ENCODE measurements at places on chromosomes 2 and 18.

DNA sequence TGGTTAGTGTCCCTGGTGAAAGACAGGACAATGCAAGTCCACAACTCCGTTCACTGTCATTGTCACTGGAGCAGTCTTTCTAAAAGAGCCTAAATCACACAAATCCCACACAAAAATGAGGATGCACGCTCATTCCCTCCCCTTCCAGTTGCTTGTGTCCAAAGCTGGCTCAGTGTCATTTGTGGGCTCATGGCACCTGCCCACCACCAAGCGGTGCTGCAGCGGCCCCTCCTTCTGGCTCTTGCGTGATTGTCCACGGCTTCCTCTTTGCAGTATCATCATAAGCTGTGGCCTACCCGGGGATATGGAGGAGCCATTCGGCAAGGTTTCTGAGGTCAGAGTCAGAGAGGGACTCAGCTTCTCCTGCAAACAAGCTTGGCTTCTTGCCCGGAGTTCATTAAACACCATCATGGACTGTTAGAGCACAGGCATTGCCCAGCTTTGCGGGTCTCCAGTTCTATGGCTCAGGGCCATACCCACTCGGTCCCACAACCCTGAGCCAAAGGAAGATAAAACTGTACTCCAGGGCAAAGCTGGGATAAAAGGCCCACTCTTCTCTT is 179.4 kb upstream of the AGAP1 start:
- peak; percentile 87 for DNase-seq

- DNase-seq, result no peak
Measured at GRCh38 chr2:49251766-49252165, 97.5 kb upstream of the FSHR start.

DNA sequence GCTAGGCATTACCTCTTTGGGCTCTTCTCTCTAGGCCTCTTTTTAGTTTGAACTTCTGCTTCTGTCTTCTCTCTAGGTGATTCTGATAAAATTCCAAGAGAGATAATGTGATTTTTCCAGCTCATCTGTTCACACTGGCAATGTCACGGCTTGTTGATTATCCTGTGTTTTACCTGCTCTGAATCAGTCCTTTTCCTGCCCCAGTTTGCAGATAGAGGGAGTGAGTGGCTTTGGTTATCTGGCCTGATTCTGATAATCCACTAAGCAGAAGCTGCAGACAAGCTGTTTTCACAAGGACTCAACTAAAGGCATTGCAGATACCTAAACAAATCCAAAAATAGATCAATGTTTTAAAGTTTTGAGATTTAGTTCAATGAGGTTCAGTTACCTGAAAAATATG is 111.9 kb downstream of the DCC start:
- DNase-seq, result no peak

- no peak for DNase-seq
Measured at GRCh38 chr2:199258291-199258690, 199.4 kb downstream of the SATB2 start.

DNA sequence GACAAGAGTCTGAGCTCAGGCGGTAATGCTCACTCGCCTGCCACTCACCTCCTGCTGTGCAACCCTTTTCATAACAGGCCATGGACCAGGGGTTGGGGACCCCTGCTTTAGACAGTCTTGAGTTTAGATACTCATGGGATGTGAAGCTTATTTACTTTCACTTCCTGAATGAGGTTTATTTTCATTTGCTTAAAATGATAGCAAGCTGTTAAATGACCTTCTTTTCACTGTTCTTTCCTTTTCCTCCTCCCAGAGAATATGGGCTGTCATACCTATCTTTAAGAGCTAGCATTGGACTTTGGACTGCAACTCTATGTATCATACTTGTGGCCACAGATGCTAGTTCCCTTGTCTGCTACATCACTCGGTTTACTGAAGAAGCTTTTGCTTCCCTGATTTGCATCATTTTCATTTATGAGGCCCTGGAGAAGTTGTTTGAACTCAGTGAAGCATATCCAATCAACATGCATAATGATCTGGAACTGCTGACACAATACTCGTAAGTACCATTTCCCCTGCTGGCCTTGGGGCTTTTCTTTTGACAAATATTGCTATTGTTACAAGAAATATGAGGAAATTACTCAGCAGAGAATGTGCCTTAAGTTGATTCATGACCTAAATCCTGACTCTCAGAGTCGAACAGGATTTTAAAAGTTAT is 168.5 kb downstream of the DPP4 start:
- DNase-seq, result peak; percentile 80

- DNase-seq, result no peak
Measured at GRCh38 chr2:240986787-240987411, 11.5 kb upstream of the SNED1 start.

GRCh38 chr2:43013821-43014345 is 212.5 kb downstream of the ZFP36L2 start:
- DNase-seq, result no peak

DNA sequence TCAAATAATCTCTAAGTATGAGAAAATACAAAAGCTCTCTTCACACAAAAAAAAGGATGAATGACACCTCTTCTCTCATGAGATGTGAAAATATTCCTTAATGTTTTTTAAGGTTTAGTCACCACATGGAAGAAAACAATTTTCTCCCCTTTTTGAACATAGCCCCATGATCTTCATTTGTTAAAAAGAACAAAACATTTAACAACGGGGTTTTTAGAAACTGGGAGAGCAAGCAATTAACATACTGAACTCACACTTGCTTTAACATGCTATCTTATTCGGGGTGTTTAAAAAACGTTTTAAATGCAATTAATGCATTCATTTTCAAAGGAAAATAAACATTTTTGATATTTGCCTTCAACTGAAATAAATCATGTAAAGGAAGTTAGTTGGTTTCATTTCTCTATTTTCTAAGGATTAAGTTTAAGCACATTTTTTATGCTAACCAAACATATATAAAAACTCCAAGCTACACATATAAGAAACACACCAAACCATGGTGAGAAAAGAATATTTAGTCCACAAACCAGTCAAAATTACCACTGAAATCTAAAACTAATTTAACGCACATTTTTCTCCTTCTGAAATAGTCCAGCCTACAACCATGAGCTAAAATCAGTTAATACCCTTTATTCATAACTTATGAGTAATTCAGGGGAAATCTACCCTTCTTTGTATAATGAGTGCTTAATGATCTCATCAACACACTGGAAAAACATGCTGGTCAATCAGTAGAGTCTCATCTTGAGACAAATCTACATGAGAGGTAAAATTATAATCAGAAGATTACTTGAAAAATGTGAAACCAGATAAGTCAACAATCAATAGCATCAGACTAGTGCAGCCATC is 8.2 kb downstream of the FBXO11 start:
- DNase-seq, result no peak

DNA sequence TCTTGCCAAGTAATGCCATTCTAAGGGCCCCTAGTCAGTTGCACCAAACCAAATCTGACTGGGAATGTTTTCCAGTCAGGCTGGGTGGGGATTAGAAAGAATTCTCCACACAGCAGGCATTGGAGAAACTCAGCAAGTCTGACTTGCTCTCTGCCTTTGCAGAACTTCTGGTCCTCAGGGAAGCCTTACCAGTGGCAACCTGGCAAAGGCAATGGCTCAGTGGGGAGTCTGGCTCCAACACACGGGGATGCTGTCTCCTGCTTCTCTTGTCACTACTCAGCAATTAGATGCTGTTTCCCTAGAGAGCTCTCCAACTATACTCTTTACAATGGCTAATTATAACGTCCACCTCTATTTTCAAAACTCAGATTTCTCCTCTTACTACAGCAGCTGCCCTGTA is 810.7 kb downstream of the LRRTM4 start:
- peak; percentile 57 for DNase-seq

DNA sequence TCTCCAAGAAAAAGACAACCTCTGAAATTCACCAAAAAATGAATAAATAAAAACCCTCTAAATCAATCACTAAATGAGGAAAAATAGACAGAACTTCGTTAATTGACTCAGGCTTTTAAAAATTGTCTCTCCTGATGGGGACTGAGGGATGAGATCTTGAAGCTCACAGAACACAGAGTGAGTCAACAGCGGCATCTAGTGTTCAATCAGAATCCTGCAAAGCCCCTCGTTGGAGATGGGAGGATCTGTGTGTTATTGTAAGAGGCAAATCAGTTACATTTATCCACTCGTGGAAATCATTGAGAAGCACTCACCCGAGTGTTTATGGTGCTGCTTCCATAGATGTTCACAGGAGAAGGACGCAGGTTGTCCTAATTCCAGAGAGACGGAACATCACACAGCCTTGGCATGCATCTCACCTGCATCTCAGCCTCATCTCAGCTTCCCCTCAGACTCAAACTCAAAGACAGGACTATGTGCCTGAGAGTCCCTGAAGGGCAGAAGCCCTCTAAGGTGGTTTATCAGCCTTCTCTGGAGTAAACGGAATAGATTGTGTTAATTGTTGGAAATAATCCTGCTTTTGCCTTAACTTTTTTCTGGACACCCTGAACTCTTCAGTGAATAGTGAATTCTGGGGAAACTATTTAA is 82.0 kb downstream of the MREG start:
- peak; percentile 22 for DNase-seq

Data from NCI-H1105 (cell line).